Naive thymus-derived CD4-positive, alpha-beta T cell (primary cell): ENCODE measurements at places on chromosomes 3 and 15.
A peak's percentile ranks its signal among the peaks of the same experiment; 100 is the strongest.

GRCh38 chr3:172046268-172046915 is 7.0 kb downstream of the FNDC3B start:
- DNase-seq = no peak

DNA sequence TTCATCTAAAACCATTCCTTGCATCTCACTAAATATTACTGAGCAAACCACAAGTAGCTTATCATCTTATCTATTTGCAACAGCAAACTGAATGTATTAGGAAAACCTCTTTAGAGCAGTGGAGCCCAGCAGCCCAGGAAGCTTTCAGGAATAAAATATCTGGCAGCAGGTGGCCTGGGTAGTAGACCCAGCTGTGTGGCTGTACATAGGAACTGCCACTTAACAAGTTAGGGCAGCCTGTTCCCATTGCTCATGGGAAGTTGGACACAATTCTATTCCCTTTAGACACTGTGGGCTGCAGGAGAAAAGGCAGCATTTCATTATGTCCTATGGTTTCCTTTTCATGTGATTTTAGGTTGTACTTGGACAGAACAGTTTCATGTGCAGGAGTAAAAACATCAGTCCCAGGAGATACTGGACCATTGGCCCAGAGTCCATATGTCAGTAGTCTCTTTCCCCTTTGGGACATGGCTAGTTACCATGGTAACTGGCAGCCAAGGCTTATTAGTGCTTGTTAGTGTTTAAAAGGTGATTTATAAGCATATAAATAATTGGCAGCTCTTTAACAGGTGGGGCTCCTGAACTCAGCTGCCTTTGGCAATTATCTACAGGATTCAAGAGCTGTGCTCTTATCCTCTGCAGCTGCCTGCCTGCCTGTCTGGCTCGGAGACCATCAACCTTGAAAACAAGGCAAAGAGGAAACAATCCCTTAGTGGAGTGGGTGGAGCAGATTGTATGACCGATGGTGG is 28.9 kb upstream of the LSAMP start:
- no peak for DNase-seq

- DNase-seq = no peak
Measured at GRCh38 chr15:74464897-74465296, 3.9 kb upstream of the UBL7 start.

GRCh38 chr3:24963762-24964625 is 464.1 kb upstream of the RARB start:
- DNase-seq = no peak

DNA sequence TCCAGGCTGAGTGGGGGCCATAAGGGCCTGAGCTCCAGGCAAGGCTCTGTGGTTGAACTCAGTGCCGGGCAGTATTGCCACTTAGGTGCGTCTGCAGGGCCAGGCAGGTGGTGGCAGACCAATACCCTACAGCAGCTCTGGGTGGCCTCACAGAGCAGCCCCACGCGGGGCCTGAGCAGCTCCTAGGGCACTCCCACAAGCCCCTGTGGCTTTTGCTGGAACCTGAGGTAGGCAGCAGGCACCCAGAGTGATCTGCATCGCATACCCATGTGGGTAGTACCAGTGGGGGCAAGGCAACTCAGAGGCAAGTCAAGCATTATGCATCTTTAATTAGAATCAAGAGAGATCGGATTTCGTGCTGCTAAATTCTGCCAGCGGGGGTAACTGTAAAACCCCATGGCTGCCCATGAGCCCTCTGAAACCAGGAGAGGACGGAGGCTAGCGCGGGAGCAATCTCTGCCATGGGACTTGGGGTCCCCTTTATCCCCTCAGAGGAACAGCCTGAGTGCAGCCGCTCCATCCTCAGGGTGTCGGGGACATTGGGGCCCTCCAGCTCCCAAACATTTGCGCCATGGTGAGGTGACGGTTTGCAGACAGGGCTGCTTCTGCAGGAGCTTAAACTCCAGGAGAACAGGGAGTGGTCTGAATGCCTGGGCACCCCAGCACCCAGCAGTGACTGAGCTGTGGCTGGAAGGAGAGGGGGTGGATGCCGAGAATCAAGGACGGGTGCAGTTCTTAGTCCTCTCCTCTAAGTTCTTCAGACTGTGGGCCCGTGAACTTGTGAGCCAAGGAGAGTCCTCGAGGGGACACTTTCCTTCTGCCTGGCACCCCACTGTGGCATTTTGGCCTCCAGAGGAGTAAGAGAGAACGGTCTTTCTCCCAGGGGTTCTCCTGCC is 62.4 kb upstream of the PCSK6 start:
- no peak for DNase-seq

DNA sequence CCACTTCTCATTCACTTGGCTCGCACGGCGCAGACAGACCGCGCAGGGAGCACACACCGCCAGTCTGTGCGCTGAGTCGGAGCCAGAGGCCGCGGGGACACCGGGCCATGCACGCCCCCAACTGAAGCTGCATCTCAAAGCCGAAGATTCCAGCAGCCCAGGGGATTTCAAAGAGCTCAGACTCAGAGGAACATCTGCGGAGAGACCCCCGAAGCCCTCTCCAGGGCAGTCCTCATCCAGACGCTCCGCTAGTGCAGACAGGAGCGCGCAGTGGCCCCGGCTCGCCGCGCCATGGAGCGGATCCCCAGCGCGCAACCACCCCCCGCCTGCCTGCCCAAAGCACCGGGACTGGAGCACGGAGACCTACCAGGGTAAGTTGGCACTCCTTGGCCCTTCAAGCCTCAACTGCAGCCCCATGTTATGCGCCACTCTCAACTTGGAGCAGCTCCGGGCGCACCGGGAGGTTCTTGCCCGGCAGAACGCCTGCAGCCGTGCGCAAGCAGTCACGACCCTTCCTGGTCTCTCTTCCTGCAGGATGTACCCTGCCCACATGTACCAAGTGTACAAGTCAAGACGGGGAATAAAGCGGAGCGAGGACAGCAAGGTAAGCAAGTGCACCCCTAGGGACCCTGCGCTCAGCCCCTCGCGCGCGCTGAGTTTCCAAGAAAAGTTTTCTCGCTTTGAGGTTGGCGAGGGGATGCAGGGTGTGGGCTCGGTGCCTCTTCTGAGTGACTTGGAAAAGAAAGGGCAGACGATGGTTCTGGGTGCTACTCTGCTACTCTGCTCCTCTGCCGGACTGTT is at the start of gene BHLHE40:
TSS of gene BHLHE40 (plus strand) at position 10 of the 801 bp plus-strand sequence. CDS start at position 292, 282 bp downstream.
- DNase-seq = peak; percentile 38

DNA sequence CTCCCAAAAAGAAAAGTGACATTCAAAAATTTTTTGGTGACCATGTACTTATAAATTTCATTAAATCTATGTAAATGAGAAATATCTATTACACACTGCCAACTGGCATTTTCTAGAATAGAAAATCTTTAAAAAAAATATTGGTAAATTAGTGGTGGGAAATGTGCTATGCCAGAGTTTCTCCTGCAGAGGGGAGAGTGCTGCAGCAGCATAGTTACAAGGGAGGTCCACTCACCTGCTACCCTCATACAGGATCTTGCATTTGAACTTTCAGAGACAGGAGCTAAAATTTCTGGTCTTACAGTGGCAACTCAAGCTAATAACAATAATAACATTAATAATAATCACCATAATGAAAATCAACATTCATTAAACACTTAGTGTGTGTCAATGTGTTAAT is 459.6 kb downstream of the NSUN3 start:
- no peak for DNase-seq

DNA sequence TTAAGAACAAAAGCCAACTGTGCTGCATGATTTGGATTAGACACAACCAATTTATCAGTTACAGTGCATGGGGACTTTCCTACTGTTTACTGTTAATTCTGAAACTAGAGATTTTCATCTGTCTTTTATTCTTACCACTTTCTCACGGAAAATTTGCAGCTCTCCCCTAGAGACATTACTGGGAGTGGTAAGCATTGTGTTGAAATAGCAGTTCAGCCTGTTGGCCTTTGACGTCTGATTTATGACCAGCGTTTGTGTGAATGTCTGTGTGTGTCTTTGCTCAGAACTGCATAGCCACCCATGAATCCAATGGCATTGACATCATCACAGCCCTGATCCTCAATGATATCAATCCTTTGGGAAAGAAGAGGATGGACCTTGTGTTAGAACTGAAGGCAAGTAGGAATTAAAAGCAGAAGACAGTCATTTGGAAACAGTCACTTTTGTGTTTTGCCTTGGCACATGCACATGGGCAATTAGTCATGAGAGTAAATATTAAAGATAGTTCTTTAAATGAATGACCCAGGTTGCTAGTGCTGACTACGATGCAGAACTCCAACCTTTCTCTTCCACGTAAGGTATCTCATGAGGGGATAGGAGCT is 202.2 kb upstream of the BHLHE40 start:
- DNase-seq = no peak

DNA sequence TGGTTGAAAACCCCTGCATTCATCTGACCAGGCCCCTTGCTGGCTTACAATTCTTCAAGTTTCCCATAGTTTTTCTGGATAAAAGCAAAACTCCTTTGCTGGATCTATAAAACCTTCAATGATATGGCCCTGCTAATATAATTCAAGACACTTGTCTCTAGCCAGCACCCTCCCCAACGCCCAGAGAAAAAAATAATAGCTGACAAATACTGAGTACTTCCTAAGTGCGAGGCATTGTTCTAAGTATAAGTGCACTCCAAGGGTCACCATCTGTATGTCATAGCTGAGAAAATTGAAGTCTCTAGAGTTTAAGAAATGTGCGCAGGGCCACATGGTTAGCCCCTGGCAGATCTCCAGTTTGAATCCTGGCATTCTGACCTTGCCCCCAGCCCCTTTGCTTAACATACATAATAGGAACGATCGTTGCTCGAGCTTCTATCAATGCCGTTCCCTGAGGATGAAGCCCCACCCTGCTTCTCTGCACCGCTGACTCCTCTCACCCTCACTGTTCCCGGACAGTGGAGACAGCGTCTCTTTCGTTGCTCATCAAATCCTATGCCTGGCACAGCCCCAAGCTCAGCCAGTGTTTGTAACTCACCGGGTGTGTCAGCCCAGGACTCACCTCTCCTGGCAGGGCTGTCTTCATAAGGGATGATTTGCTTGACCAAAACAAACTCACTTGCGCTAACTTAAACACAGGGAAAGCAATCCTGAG is 377.1 kb upstream of the PROK2 start:
- DNase-seq = no peak

DNA sequence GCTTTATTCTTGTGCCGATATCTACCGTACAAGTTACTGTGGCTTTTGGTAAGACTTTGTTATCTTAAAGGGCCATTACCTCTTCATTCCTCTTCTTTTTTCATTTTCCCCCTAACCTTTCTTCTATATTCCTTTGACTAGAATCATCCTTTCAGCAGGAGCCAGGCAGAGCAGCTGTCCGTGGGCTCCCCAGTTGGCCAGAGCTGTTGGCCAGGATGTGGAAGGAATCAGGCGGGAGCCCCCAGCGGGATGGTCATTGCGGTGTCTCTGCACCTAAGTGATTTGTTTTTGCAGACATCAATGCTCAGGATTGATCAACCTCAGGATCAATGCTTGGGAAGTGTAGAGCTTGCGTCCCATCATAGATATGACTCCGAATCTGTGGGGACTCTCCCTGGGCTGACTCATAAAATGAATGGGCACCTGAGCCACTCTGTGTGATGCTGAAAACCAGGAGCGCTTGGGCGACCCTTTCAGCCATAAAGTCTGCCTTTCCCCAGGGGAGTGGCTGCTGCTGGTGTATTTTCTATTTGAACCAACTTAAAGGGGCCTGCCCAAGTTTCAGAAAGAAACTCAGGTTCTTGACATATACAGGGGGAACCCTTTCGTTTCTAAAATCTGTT is 21.7 kb downstream of the APBA2 start:
- DNase-seq = no peak

- no peak for DNase-seq
Measured at GRCh38 chr3:172315401-172316091, 132.7 kb downstream of the GHSR start.

DNA sequence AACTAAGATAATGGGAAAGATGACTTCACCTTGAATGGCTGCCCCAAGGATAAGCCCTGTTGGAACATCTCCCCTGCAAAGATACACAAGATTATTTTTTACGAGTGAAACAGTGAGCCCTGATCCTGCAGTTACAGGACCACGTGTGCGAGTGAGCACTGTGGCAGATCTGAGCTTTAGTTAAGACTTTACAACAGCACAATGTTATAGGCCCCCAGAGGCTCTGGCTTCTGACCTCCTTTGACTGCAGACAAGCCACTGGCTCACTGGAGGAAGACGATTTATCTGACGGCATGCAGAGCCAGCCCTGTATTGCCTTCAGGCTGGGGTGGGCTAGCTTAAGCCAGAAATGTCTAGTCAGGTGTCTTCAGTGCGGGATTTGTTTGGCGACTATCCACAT is 174.4 kb downstream of the ARRDC4 start:
- no peak for DNase-seq

DNA sequence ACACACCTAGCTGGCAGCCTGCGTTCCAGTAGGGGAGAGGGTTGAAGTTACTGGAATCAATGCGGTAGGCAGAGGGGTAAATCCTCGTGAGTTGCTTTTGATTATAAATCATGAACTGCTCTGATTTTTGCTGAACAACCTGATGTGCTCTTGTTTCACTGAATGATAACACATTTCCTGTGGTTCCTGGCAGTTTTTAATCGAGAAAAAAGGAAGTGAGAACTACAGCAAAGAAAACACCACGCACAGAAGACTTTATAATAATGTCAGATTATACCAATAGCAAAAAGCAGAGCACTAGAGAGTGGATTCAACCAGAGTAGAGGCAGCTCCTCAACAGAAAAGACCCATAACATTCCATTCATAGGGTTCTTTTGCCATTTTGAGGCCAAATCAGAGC is 200.8 kb upstream of the STRIT1 start:
- no peak for DNase-seq

GRCh38 chr3:183439515-183439914 is 11.1 kb upstream of the MCF2L2 start:
- no peak for DNase-seq

DNA sequence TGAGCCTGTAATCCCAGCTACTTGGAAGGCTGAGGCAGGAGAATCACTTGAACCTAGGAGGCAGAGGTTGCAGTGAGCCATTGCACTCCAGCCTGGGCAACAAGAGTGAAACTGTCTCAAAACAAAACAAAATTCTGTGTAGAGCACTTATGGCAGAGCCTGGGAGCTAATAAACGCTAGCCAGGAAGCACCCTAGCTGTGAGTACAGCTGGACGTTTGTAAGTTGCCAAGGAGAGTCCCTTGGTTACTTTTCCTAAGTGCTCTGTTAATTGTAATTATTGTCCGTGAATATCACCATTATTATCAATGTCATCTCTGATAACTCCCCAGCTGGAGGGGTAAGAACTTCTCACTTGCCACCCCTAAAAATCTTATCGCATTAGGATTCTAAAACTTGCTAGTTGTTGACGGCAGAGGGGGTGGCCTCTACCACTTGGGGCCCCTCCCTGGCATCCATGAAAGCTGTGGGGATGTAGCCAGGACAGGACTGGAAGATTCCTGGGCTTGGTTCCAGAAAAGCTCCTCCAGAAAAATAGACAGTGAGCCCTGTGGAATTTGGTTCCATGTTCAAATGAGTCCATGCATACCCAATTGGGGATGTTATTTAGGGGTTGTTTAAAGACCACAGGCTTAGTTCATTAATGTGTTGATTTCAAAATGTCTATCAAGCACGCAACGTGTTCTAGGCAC is 9.9 kb upstream of the KLHL25 start:
- DNase-seq = no peak

GRCh38 chr15:26082221-26083109 is 219.3 kb upstream of the ATP10A start:
- peak; percentile 97 for DNase-seq

GRCh38 chr3:194360568-194360967 is 9.0 kb downstream of the LRRC15 start:
- no peak for DNase-seq
